ENCODE measurements at places on chromosomes 4 and X. TPM values are rescaled to one million over a fixed set of nuclear protein-coding genes. Genes with fewer than 3 reads are reported as not detected.
A peak's percentile ranks its signal among the peaks of the same experiment; 100 is the strongest.

DNA sequence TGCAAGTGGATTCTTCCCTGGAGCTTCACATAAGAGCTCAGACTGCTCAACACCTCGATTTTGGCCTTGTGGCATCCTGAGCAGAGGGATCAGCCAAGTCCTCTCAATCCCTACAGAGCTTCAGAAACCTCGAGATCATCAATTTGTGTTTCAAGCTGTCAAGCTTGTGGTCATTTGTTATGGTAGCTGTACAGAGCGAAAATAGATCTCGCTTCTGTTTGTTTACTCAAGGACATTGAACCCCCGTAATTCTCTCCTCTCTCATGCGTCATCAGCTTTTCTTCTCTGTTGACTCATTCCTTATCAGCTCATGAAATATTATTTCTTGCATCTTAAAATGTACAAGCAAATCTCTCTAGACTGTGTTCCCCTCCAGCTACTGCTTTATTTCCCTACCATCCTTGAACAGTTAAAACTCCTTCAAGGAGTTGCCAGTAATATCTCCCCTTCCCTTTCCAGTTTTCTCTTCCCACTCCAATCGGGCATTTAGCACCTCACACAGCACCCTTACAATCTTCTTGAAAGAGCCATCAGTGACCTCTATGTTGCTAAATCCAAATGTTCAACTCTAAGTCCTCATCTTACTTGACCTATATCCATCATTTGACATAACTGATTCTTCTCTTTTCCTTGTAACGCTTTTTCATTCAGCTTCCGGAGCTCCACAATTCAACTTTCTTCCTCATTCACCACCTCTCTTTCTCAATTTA, 106.2 kb upstream of the FAT1 start:
- DNase-seq = peak; percentile 70

DNA sequence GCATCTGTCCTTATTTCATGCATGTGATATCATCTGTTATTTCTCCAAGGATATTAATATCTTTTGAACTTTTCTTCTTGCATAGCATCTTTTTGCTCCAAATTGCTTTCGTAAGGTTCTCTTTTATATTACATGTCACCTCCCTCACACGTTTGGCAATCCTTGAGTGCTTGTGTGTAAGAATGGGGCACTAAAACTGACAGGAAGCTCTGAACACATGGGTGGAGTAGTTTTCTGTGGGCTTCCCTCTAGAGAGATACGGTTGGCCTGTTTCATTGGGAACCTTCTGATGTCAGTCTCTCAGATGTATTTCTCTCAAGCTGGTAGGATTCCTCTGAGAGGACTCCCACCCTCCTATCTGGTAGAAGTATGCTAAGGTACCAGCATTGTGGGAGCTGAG, 223.0 kb downstream of the MID1 start:
- DNase-seq = no peak

GRCh38 chrX:11056322-11057176, 54.6 kb upstream of the HCCS start:
- no peak for DNase-seq

DNA sequence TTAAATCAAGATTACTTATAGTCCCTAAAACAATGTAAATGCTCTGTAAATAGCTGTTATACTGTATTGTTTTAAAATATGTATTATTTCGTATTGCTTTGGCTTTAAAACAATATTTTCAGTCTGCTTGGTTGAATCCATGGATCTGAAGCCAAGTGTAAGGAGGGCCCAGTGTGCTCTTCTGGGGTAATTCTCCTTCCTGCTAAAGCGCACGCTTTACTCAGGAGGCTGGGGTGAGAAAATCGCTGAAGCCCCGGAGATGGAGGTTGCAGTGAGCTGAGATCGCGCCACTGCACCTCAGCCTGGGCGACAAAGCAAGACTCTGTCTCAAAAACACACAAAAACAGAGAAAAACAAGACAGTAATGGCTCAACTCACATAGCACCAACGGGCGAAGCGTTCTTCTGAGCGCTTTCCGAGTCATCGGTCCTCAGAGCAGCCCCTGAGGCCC, 391 bp upstream of the IDUA start:
- no peak for DNase-seq

GRCh38 chr4:97867557-97868091, 275.7 kb downstream of the STPG2 start:
- DNase-seq = no peak

DNA sequence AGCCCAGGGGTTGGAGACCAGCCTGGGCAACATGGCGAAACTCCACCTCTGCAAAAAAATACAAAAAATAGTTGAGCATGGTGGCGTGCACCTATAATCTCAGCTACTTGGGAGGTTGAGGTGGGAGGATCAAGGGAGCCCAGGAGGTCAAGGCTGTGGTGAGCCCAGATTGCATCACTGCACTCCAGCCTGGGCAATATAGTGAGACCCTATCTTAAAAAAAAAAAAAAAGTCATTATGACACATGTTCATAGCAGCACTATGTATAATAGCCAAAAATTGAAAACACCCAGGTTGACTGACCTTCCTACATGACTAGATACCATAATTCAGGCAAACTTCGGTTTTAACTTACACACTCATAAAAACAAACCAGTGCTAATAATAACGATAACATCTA, 90.8 kb upstream of the RBPJ start:
- no peak for DNase-seq

- DNase-seq = peak; percentile 52
Measured at GRCh38 chr4:57405359-57405758, 295.2 kb upstream of the IGFBP7 start.

The PAGE5 gene
- 254 TPM for total RNA-seq

DNA sequence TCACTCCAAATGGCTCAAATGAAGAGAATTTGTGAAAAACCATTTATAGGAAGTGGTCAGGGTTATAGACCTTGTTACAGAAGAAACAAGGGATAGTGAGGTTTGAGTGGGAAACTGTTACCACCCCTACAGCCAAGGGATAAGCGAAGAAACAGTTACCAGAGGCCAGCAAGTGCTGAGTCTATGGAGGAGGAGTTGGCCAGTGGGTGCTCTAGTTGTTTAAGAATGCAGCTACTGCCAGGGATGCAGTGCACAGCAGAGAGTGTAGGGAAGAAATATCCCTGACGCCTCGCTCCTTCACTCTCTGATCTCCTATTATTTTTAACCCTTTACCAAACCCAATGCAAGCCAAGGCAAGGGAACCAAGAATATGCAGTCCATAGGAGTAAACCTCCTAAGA, 15.2 kb upstream of the SYTL4 start:
- DNase-seq = no peak

DNA sequence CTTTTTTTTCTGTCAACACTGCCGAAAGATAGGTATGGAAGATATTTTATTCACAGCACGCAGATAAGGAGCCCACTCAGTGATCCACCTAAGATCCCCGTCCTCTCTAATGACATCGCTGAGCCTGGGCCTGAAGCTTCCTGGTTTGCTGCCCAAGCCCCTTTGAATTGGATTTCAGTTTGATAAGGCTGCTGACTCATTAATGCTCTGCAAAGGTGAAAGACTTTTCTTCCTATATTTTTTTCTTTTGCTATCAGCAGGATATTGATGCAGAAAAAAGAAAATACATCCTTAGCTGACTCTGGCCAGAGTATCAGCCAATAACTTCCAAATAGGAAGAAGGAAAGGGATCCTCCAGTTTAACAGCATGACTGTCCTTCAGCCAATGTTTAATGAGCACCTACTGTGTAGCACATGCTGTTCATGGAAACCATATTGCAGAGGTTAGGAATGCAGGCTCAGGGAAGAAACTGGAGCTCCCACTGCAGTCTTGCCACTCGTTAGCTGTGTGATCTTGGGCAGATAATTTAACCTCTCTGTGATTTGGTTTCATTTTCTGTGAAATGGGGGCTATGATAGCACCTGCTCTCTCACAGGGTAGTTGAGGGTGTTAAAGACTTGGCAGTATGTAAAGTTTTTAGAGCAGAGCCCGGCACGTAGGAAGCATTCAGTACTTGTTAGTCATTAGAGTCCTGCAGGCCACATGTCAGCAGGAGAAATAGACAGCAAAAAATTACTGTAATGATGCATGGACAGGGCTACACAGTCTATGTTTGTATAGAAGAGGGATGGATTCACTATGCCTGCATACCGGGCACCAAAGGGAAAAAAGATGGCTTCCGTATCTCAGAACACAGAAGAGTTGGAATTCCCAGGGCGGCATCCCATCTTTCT, 39.3 kb downstream of the EVC start:
- DNase-seq = no peak

The CFAP99 gene
- total RNA-seq = not detected

- no peak for DNase-seq
Measured at GRCh38 chrX:109856974-109857373, 123.9 kb upstream of the ACSL4 start.

The AMBN gene
- total RNA-seq = not detected

The MED12 gene
- 10.1 TPM for total RNA-seq

- DNase-seq = no peak
Measured at GRCh38 chr4:140085062-140085622, 68.8 kb downstream of the MAML3 start.

- DNase-seq = no peak
Measured at GRCh38 chr4:153595894-153596601, 88.0 kb upstream of the TLR2 start.

- no peak for DNase-seq
Measured at GRCh38 chr4:47017081-47017480, 14.3 kb upstream of the GABRB1 start.

DNA sequence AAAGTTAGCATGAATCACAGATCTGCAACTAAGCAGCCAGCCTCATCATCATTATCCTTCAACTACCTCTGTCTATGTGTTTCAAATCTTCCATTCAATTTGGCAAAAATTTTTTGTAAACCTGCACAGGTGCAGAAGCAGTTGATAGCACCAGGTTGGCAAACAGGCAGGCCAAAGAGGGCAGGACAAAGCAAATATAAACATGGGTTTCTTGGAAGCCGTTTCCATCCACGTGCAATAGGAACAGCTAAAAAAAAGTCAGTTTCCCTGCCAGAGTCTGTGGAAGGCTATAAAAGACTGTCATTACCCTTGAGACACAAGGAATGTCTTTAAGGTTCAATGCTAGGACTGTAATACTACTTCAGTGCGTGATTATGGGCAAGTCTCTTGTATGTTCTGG, 253.2 kb downstream of the PDHA2 start:
- DNase-seq = no peak

DNA sequence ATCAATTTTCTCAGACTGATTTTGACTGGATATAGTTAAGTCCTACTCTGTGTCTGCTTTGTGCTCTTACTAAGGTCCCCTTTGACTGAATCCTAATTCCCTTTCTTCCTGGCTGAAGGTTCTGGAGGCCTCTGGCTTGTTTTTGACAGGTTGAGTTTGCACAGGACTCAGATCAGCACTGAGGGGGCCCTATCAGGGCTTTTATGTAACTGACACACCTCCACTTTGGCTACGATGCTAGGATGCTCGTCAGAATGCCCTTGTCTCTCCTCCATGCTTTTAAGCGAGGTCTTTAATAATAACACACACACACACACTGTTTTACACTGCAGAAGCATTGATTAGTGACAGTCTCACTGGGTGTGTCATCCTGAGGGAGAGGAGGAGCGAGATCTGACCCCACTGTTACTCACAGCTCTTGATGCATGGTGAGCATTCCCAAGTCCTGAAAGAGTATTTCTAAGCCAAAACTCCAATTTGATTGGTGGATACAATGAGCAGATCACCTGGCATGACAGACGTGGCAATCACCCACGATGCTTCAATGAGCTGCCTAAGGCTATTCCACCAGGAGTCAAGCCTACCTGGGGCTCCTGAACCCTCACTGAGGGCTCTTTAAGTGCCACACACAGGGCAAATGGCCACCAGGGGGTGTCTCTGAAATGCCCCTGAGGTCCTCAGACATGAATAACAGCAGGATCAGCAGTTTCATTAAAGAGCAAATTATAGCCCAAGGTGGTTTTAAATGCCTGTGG, 130.4 kb upstream of the CPEB2 start:
- peak; percentile 49 for DNase-seq

- peak; percentile 38 for DNase-seq
Measured at GRCh38 chr4:120071192-120071795, 4.6 kb upstream of the MAD2L1 start.

- DNase-seq = no peak
Measured at GRCh38 chr4:48247878-48248558, 21.6 kb downstream of the TEC start.

GRCh38 chrX:42825201-42825600, 47.2 kb upstream of the PPP1R2C start:
- DNase-seq = no peak

GRCh38 chr4:67580577-67580976, 22.1 kb downstream of the STAP1 start:
- no peak for DNase-seq

DNA sequence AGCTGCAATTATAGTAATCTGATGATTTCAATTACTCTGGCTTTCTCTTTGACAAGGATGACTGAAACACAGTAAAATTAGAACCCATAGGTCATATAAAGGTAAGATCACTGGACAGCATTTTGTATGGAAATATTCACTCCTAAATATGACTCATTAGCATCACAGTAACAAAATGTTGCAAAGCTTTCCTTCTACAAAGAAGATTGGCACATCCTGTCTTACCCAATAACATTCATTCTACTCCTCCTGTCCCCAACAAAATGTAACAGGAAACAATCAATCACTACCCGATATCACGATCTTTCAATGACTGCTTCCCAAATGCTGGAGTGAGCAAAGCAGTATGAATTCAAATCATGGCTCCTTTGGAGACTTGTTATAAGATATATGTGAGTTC, 95.3 kb downstream of the FANCB start:
- peak; percentile 7 for DNase-seq

- no peak for DNase-seq
Measured at GRCh38 chrX:71366674-71367256, 608 bp downstream of the TAF1 start.

The HMGB3 gene
- 29.5 TPM for total RNA-seq

GRCh38 chr4:140296335-140297220, 76.9 kb upstream of the SCOC start:
- DNase-seq = peak; percentile 84

GRCh38 chrX:100939333-100939732, 10.6 kb upstream of the XKRX start:
- DNase-seq = no peak

DNA sequence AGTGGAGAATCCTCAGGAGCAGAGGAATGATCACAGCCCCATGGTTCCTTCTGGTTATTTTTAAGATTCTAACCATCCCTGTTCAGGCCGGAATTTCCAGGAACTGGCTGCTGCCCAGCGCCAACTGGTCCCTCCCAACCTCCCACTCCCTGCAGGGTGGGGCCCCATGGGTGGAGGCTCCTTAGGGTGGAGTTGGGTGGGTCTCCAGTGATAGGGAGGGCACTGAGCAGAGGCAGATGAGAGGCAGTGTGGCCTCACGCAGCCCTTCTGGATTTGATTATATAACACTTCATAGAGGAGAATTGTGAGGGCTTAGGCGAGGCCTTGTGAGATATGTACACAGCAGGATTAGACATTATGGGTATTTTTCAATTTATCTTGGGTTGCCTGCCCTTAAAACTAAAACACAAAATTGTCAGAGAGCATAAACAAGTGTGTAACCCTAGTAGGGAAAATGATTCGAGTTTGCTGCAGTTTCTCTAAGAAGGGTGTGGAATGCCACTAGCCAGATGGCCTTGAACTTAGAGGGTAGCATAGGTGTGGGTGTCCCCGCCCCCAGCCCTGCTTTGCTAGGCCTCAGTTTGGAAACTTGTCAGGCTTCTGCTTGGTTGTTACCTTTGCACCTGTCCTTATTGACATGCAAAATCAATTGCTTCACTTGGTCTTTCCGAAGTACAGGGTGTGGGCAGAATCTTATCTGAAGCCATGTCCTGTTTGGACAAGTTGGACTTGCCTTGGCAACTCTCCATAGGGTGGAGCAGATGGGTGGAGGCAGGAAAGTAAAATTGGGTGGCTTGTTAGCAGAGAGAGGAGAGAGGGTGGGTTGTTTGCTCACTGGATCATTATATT, 9.4 kb downstream of the KLF3 start:
- DNase-seq = no peak

The PIR gene
- 19.3 TPM for total RNA-seq
